Tibial nerve (tissue), 4 donors: ENCODE measurements at places on chromosomes 11 and 22.

DNA sequence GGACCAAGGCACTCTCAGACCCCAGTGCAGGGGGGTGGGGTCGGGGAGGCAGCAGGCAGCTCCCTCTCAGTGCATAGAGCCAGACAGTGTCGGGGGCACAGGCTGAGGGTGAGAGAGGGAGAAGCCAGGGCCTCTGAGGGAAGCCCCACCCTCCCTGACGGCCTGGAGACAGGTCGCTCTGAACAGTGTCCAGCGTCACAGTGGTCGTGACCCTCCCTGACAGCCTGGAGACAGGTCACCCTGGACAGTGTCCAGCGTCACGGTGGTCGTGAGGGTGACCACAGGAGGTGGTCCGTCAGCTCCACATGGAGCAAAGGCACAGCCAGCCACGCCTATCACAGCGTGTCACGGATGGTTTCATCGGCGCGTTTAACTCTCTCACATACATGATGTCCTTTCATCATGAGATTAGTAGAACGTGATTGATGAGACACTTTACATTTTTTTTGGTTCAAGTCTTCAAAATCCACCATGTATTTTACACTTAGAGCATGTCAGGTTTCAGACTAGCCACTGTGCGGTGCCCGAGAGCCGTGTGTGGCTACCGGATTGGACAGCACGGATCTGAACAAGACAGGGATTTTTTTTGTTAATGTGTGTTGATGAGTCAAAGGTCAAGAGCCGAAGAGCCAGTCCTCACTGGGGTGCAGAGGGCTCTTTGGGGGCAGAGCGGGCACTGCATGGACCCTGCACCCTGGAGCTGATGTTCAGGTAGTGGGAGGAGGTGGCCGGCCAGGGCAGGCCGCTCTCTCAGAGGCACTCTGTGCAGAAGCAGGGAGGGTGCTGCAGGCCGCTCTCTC is 23.9 kb upstream of the PANX2 start:
- DNase-seq = peak; percentile 48

DNA sequence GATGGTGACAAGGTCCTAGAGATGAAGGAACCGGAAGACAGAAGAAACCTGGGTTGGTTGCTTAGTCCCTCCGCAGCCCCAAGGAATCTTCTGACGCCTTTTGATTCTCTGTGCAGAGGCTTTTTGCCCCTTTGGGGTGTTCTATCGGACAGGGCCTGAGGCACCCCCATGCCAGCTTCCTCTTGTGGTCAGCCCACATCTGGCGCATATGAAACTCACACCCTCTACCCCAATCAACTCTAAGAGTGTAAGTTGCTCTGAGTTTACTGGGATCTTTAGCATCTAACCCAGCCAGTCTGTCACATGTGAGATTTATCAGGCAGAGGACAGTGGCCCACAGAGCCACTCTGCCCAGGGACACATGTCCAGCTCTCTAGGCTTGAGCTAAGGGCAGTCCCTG is 17.4 kb downstream of the RASD2 start:
- no peak for DNase-seq

DNA sequence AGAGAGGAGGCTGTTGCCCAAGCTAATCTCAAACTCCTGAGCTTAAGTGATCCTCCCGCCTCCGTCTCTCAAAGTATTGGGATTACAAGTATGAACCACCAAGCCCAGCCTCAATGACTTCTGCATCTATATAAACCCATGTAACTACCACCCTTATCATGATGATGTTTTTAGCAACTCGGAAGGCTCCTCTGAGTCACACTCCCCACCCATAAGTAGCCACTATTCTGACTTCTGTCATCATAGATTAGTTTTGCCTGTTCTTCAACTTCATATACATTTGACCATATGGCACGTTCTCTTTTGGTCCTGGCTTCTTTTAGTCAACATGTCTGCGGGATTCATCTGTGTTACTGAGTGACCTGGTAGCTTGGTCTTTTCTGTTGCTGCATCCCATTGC is 6.4 kb upstream of the FOSL1 start:
- no peak for DNase-seq

GRCh38 chr11:66015936-66016792 is 4.4 kb downstream of the CST6 start:
- DNase-seq = no peak

GRCh38 chr11:33906484-33907186 is 14.8 kb upstream of the LMO2 start:
- DNase-seq = no peak

DNA sequence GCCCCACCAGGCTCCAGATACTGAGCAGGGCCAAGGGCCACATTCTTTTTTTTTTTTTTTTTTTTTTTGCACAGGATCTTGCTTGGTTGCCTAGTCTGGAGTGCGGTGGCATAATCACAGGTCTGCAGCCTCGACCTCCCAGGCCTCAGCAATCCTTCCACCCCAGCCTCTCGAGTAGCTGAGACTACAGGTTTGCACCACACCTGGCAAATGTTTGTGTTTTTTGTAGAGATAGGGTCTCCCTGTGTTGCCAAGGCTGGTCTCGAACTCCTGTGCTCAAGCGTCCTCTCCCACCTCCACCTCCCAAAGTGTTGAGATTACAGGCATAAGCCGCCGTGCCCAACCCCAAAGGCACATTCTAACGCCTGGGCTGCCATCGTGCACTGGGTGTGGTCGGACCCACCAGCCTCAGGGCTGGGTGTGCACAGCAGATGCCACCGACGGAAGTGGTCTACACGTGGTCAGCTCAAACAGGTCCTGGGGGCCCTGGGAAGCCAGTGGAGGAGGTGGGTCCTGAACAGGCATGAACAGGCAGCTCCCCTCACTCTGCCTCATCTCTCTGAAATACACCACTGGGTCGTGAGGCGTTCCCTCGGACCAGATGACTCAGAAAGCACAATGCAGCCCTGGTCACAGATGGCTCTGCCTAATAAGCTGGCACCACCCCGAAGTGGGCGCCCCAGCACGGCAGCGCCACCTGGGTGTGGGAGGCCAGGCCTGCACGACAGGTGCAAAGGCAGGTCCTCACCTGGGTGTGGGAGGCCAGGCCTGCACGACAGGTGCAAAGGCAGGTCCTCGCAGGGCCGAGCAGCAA is 5.1 kb upstream of the B4GALNT4 start:
- DNase-seq = no peak
